CMK (cell line): ENCODE measurements at places on chromosomes 13 and 19.

- DNase-seq: no peak
These were observed 45.6 kb upstream of the MRI1 start for GRCh38 chr19:13718733-13719132.

DNA sequence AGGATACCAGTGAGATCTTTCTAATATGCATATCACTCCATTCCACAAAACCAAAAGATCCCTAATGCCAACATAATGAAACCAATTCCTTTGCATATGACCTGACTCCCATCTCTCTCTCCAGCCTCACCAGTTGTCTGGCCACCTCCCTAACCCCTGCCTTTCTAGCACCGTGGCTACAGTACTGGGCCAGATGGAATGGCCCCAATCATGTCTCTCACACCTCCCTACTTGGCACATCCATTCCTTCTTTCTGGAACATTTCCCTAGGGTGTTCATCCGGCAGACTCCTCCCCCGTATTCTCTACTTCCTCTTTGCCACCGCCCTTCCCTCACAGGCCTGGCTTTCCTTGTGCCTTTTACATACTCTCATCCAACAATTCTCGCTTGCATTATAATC is 62.0 kb downstream of the GPALPP1 start:
- DNase-seq: no peak

DNA sequence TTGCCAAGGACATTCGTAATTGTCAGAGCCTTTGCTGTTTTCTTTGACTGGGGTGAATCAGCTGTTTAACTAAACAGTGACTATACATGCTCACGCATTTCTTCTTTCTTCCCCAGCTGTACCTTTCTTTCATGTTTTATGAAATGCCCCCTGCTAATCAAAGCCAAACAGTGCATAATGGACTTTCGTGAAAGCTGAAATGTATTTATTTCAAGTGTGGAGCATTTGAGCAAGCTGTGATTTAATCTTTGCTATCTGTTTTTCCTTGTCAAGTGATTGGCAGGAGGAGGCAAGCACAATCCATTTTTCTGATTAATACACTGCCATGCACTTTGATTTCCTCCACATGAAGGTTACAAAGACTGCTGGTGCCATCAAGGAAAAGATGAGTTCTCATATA is 831.7 kb upstream of the SPRY2 start:
- DNase-seq: no peak

DNA sequence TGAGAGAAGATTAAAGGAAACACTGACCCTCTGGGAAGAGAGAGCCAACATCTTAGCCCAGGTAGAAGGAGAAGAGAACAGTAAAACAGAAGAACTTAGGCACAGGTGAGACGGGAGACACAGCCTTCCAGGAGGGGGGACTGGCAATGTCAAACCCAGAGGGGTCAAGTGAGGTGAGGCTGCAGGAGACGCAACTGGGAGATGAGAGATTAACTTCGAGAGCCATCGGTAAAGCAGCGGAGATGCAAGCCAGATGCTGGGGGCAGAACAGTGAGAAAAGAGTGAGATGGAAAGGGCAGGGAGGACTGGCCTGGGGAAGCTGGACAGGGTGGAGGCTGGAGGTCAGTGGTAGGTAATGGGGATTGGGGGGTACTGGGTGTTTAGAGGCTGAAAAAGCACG is 5.2 kb downstream of the INSR start:
- DNase-seq: no peak

GRCh38 chr13:46520166-46520565 is 32.8 kb upstream of the LRCH1 start:
- no peak for DNase-seq

DNA sequence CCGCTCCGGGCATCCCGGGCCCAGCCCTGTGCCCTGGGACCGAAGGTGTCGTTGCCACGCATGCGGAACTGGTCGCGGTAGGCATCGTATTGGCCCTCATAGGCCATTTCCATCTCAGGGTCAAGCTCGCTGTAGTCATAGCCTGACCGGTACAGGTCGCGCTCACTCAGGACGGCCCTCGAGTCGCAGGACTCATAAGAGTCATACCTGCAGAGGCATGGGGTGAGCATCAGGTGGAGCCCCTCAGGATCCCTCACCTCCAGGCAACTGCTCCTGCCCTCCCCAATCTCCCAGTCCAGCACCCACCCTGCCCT is 17.4 kb downstream of the AKAP8L start:
- DNase-seq: no peak

GRCh38 chr13:58080806-58081205 is 449.3 kb downstream of the PCDH17 start:
- no peak for DNase-seq

DNA sequence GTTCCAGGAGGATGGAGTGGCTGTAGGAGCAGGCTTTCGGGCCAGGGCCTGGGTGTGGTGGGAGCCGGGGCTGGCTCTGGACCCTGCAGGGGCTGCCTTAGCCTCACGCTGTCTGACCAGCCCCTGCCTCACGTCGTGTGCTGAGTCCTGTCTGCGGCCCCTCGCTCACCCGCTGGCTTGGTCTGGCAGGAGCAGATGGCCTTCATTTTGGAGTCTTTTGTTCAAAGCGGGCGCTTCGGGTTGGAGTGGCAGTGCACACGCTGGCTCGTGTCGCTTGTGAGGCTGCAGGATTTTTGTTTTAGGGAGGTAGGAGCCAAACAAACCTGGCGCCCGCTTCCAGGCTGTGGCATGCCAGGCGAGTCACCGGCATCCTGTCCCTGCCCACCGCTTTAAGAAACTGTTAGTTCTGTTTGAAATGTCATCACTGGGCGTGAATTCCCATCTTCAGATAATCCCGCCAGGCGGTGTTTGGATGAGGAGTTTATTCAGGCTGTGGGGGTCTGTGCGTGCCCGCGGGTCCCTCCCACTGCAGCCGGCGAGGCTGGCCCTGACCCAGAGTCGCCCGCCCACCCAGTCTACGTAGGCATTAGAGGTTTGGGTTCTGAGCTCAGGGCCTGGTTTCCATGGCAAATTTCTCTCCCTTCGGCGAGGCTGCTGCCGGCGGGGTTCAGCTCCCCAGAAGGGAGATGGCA is 89.8 kb downstream of the KDM4B start:
- DNase-seq: no peak

GRCh38 chr19:40623403-40624251 is 22.5 kb downstream of the LTBP4 start:
- DNase-seq: no peak

DNA sequence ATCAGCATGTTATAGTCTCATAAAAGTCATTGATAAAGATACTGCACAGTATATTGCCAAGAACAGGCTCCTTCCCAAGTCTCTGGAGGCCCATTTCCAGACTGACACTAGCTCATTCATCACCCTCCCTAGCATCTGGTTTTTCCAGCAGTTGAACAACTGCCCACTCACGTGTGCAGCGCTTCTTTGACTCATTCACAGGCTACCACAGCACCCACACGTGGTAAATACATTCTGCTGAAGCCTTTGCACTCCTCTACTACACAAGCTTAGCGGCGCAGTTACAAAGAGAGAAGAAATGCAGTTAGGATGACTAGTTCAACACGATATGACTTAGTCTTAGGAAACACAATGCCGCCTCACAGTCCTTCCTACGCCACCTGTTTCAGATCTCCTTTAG is 87.7 kb downstream of the DOCK9 start:
- no peak for DNase-seq

- no peak for DNase-seq
These were observed 606.7 kb upstream of the KLHL1 start for GRCh38 chr13:70714993-70715392.

GRCh38 chr19:16461630-16462051 is 10.1 kb downstream of the EPS15L1 start:
- no peak for DNase-seq

DNA sequence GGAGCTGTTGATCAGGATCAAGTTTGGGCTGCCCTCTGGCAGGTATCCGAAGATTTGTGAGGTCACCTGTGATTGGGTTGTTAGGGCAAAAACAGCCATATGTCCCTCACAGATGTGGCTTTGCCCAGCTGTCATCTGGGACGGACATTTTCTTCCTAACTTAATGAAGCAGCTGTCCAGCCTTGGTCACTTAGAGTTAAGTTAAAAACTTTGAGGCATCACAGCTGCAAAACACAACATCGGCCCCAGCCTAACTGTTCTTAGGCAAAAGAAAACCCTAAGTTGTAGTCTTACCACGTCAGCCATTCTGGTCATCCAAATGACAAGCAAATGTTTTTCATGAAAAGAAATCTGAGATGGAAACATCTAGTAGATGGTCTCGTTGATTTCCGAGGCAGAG is 318.4 kb downstream of the DCLK1 start:
- DNase-seq: no peak

GRCh38 chr13:33800646-33801186 is 17.2 kb upstream of the RFC3 start:
- no peak for DNase-seq

GRCh38 chr19:1312767-1313694 is 27.4 kb downstream of the EFNA2 start:
- DNase-seq: no peak

- no peak for DNase-seq
These were observed 1.5 kb downstream of the GIPC3 start for GRCh38 chr19:3586707-3587346.

DNA sequence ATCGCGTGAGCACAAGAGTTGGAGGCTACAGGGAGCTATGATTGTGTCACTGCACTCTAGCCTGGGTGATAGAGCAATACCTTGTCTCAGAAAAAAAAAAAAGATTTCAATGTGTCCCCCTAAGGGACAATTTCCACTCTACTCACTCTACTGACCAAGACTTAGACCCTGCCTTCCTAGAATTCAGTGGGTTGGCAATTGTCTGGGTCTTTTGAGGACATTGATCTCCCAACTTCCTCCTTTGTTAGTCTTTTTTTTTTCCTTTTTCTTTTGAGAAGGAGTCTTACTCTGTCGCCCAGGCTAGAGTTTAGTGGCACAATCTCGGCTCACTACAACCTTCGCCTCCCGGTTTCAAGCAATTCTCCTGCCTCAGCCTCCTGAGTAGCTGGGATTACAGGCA is 2.2 kb downstream of the SPTBN4 start:
- no peak for DNase-seq

DNA sequence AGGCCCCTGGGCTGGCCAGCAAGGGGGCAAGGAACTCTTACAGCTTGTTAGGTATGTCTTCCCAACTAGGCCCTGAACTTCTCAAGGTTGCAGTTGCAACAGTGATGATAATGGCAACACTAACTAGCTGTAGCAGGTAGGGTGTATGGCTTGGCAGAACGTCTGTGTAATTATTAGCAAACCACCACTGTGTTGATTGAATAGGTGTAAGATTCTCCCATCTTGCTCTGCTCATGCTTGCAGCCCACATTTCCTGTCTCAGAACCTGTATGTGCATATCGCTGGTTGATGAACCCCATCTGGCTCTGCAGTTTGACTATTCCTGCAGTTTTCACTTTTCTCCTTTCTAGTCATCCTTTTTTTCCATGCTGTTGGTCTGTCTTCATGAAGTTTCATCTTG is 178.8 kb downstream of the KATNAL1 start:
- DNase-seq: no peak

DNA sequence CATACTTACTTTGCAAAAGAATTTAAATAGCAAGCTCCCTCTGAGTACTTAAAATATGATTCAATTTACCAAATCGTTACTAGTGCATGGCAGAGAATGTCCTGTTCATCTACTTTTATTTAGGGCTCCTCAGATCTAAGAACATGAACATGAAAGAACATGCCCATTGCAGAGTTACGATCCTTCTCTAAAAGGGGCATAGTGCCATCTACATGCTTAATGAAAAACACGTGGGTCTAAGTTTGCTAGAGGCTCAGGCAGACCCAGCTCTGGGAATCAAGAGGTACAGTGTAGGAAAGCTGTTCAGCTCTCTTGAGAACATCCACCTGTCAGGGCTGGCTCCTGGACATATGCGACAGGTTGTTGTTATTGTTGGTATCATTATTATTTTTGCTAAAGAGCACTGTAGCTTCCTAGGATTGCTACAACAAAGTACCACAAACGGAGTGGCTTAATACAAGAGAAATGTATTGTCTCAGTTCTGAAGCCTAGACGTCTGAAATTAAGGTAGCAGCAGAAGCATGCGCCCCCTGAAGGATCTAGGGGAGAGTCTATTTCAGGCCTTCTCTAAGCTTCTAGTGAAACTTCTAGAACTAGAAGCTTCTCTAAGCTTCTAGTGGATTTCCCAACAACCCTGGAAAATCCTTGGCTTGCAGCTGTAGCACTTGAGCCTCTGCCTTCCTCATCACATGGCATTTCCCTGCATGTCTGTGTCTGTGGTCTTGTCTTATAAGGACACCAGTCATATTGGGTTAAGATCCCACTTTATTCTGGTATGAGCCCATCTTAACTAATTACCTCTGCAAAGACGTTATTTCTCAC is 133.9 kb downstream of the DCT start:
- DNase-seq: no peak

GRCh38 chr13:37383856-37384370 is 214.7 kb downstream of the POSTN start:
- no peak for DNase-seq

DNA sequence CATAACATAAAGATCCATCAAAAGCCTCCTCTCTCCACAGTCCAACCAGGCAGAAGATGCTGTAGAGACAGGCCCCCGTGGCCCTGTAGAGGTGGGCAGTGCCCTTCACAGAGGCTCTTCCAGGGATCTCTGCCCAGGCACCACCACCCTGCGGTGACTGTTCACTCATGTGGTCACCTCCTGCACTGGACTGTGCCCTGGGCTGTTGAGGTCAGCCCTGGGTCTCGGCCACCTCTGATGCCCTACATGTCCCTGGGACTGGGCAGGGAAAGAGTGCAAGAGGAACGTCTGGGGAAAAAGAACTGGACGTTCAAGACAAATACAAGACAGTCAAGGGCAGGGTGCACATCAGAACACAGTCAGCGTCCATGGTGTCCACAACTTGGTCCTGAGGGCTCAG is 22.3 kb downstream of the PEPD start:
- DNase-seq: no peak

GRCh38 chr13:97786510-97786909 is 167.0 kb upstream of the IPO5 start:
- no peak for DNase-seq

DNA sequence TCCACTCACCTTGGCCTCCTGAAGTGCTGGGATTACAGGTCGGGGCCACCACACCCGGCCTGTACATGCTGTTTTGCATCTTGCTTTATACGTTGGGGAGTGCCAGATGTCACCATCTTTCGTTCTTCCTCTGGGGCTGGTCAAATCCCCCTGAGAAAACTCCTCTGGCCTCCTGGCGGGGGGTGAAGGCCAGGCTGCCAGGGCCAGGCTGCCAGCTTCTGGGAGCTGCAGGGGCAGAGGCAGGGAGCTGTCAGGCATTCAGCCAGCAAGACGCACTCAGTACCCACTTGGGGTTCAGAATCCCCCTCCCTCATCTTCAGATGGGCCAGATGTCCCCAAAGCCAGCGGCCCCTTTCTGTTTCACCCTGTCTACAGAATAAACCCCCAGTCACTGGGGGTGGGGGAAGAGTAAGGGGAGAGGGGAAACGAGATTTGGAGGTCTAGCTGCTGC is 16.1 kb downstream of the ZSWIM9 start:
- no peak for DNase-seq

DNA sequence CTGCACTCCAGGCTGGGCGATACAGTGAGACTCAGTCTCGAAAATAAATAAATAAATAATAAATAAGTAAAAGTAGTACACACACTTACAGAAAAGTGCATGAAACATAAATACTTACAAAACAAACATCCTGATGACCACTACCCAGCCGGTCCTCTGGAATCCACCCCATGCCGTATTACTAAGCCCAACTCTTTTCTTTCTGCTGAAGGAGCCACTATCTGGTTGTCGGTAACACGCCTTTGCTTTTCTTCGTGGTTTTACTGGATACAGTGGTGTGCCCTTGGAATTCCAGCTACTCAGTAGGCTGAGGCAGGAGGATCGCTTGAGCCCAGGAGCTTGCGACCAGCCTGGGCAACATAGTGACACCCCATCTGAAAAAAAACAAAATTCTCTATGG is 39.4 kb downstream of the CELF5 start:
- no peak for DNase-seq

GRCh38 chr13:60020288-60020687 is 143.4 kb downstream of the DIAPH3 start:
- no peak for DNase-seq
